ENCODE measurements at places on chromosomes 11 and 22.

DNA sequence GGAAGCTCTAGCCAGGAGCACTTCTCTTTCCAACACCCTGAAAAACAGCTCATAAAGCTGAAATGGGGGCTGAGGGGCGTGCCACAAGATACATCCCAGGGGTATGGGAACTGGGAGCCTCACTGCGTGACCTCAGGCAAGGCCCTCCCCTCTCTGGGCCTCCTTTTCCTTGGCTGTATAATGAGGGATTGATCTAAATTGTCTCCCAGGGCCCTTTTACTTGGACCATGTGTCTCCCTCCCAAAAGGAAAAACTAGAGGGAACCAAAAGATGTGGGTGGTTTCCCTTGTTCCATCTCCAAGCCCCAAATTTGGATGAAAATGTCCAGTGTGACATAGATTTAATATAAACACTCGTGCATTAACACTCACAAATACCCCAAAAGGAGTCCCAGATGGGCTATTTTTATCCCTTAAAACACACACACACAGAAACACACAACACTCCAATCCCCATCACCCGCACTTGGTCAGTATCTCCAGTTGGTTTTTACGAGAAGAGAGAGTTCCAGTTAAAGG is 25.9 kb upstream of the SMTN start:
- no peak for DNase-seq

GRCh38 chr11:69440876-69441275 is 40.6 kb upstream of the LINC01488 start:
- DNase-seq, result no peak

- DNase-seq, result no peak
These were observed 48.7 kb downstream of the CABIN1 start for GRCh38 chr22:24059793-24060192.

DNA sequence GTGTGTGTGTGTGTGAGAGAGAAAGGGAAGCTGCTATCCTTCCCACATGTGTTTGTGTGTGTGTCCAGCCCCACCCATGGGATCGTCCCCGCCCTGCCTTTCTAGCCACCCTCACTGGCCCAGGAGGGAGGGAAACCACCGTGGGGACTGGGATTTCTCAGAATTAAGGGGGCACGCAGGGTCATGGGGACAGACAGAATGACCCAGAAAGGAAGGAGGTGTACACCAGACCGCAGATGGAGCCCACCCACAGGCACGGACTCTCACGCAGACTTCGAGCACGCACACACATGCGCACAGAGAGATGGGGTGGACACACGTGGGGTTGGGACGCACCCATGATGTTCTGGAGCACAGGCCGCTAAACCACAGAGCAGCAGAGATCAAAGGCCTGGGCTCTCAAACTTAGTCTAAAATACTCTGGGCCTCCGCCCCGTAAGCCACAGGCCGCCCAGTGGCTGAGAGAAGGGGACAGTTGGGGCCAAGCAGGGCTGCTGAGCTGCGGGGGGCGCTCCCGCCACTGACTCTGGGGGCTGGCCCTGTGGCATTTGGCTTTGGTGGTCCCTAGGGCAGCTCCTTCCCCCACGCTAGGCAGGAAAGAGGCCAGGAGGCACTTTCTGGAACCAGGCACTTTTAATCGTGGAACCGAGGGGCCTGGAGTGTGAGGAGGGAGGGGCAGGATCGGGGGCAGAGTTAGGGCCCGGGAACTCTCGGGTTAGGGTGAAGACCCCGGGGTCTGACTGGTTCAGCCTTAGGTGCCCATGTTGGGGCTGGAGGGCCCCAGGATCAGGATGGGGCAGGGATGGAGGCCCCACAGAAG is 1.5 kb downstream of the IFITM5 start:
- DNase-seq, result no peak

GRCh38 chr11:7893796-7894195 is 37.3 kb downstream of the OR10A6 start:
- DNase-seq, result no peak

DNA sequence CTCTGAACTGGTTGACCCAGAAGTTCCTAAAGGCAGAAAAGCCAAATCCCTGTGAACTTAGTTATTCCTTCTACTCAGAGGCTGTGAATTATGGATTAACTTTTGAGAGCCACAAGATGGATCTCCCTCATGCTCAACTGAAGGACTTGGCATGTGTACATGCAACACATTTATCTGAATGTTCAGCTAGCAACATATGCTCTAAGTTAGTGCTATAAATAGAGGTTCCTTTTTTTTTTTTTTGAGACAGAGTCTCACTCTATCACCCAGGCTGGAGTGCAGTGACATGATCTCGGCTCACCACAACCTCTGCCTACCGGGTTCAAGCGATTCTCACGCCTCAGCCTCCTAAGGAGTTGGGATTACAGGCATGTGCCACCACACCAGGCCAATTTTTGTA is 40.1 kb downstream of the EIF4ENIF1 start:
- no peak for DNase-seq

- no peak for DNase-seq
These were observed 2.0 kb downstream of the FAM83F start for GRCh38 chr22:39996732-39997131.

All from ELF-1 (cell line).